Activated CD8-positive, alpha-beta memory T cell treated with anti-CD3 and anti-CD28 coated beads for 48 hours (primary cell): ENCODE measurements at places on chromosomes 3 and 15.

- no peak for DNase-seq
These were observed 2.7 kb downstream of the PRICKLE2 start for GRCh38 chr3:64222501-64223111.

DNA sequence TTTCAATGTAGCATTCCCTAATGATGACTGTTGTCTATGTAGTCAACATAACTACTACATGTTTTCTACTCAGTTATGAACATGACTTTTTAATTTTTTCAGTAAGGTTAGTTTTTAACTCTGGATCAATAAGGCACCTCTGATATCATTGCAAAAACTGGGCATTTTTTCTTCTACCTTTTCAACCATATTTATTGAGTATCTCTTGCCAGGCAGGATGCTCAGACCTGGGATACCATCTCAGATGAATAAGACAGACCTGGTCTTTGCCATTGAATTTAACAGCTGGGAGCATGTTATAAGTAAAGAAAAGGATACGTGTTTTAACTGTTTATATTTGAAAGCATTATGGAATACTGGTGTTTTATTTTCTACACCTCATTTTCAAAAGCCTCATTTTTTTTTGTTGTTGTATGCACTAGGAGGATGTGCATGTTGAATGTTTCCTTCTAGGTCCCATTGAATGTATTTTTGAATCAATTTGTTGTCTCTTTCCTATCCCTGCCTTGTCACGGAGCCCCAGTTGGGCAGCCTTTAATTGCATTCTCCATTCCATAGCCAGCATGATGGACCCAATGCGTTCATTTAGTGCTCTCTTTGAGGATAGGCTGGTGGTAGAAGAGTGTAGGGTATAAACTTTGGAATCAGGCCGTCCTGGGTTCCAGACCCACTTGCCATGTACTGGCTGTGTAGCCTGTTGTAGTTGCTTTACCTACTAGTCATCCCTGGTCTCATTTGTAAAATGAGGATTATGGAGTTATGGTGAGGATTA lies 3.7 kb downstream of the TGFBR2 start:
- DNase-seq: no peak

DNA sequence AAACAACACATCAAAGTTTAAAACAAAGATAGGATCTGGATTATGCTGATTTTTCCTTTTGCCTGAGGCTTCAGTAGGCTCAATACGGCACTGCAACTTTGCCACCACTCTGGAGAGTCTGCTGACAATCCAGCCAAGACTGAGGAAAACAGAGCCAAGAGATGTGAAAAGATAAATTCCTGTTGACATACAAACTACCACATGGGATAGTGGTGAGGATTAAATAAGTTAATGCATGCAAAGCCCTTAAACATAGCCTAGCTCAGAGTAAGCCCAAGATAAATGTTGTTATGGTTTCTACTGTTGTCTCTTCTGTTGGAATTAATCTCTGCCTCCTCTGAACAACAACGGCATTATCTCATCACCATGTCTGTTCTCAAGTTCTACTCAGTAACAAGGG lies 245.9 kb upstream of the LMCD1 start:
- DNase-seq: no peak

DNA sequence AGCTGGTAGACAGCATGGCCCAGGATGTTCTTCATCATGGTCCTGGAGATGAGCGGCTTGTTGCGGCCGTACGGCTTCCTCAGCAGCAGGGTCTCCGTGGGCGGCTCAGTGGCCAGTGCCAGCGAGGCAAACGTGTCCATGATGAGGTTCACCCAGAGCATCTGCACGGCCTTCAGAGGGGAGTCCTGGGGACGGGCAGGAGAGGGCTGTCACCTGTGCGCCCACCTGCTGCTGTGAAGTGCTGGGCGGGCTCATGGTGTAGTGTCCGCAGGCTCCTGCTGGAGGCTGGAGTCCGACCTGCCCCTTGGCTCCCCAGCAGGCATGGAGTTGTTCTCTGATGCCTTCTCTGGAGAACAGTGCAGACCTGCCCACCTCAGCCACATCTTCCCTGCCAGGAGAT lies 21.9 kb upstream of the SEC13 start:
- DNase-seq: no peak

DNA sequence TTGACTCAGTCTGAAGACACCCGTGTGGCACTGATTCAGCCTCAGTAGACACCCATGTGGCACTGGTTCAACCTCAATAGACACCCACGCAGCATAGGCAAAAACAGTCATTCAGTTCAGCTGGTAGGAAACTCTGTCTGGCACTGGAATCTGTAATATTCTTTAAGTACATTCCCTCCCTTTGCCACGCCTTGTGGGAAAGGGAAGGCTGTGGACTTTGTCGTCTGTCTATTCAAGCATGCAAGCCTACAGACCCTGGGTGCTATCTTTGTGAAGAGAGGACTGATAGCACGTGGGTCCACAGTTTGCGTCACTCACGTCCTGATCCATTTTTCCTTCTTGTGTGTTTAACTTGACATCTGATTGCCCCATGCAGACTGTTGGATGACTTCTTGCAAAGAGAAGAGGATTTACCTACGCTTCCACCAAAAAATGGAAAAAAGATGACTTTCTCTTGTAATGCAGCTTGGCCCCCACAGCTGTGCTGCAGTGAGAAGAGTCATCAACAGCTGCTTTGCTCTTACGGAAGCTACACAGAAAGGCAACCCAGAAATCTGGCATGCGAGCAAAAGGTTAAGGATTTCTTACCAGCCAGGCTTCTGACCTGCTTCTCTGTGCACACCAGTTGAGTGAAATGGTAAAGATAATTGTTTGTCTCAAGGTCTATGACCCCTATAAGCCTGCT lies 278.1 kb downstream of the ULK4 start:
- no peak for DNase-seq

DNA sequence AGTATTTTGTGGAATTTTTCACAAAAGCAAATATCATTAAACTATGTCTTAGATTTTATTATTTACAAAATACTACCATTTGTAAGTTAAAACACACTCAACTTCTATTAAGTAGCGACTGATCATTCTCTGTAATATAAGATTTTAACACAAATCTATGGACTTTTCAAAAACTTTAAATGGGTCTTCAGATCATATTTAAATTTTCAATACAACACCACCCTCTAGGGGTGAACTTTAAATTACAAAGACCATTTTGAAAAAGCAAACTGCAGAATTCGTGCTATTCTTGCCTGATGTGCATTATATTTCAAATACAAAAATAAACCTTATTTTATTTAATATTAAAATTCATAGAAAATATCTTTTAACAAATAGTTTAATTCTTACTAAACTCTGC lies 8.2 kb upstream of the VGLL4 start:
- no peak for DNase-seq

GRCh38 chr3:129658110-129658843 lies 51.8 kb upstream of the PLXND1 start:
- DNase-seq: no peak

- no peak for DNase-seq
These were observed 1.2 kb upstream of the HYAL1 start for GRCh38 chr3:50304601-50305000.

DNA sequence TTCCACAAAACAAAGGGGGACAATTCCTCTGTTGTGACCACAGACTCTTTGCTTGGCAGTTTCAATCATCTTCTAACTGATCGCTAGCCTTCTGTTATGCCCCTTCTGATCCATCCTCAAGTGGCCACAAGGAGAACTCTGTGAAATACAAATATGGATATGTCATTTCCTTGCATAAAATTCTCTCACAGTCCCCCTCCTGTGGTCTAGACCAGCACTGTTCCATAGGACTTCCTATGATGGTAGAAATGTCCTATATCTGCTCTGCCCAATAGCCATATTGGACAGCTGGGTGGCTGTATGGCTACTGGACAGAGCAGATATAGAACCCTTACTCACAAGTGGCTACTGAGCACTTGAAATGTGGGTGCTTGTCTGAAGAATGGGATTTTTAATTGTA lies 25.9 kb upstream of the SNRK start:
- DNase-seq: no peak

DNA sequence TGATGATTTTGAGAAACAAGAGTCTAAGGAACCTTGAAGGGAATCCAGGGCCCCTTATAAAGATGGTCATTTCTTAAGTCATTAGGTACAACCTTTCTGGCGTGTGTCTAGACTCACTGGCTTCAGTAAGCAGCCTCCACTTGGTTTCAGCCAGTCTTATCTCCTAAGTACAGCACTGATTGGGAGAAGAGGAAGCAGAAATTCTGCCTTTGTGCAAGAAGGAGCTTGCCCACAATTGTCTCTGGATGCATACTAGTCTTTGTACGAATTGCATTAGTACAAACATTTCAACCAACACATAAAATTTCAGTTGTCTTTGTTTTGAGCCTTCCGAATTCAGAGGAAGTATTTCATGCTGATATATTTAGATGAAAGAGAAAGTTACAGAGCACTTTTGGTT lies 139.4 kb downstream of the SLCO3A1 start:
- no peak for DNase-seq

- no peak for DNase-seq
These were observed 45.1 kb downstream of the SGO1 start for GRCh38 chr3:20140881-20141280.

DNA sequence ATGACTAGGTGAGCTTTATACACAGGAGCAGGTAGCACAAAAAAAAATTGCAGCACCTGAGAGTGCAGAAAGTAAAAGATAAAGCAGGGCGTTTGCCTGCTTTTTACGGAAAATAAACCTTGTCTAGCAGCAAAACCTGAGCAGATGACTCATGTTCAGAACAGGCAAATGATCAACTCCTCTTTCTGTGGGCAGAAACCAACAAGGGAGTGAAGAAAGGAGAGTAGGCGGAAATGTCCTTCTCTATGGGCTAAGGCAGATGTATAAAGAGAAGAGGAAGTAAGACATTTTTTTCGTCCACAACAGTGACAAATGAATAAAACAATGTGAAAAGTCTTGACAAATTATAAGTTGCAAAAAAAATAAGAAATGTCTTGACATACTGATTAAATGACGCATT lies 24.5 kb upstream of the GMNC start:
- DNase-seq: no peak

DNA sequence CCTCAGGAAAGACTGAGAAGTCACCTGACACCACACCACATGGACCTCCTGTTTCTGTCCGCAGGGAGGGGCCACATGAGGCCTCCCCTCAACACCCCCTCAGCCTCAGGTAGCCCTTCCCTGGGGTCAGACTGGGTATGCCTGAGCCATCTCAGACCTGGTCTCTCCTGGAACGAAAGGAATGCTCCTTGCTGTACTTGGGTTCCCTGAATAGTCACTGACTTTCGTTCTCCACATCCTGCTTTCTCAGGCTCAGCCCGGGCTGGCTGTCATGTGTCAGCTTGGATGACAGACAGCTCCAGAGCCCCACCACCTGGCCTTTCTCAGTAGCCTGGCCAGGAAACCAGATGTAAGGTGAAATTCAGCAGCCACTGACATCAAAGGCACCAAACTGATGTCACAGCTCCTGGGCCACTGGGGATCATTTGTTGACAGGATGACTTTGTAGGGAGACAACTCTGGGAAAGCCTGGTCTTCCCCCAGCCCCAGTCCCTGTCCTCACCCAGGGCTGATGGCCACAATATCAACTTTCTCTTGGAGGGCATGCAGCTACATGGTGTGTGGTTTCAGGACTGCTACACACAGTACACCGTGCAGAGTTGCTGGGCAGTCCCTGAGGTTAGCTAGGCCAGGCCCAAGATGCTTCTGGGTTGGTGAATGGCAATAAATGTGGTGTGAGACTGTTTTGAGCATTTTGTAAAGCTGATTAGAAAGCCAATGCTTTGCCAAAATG lies 141.4 kb upstream of the MRPS22 start:
- no peak for DNase-seq

DNA sequence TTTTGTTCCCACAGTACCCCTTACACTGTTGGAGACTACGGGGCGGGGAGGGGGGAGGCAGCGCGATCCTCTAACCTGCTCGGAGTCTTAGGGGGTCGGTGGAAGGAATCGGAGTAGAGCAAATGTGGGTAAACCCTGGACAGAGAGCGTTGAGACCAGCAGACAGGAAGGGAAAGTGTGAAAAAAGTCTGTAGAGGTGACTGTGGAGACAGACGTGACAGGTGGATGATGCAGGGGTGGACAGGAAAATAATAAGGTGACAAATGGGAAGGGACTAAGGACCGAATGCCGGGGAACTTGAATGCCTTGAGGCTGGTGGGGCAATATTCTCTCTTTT lies 424 bp downstream of the EAF2 start:
- no peak for DNase-seq

DNA sequence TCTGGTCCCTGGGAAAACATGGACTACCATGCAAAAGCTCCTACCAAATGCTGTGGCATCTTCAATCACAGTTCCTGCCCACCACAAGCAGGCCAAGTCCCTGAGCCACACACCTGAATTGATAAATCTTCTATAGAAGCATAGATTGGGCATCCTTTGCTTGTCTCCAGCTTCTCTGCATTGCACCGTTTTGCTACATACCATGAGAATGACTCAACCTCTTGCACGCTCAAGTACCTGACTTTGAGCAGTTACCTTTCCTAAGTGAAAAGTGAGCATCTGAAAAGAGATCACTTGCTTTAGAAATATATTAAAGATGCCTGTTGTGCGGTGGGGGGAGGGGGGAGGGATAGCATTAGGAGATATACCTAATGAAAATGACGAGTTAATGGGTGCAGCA lies 31.3 kb downstream of the GATM start:
- no peak for DNase-seq

DNA sequence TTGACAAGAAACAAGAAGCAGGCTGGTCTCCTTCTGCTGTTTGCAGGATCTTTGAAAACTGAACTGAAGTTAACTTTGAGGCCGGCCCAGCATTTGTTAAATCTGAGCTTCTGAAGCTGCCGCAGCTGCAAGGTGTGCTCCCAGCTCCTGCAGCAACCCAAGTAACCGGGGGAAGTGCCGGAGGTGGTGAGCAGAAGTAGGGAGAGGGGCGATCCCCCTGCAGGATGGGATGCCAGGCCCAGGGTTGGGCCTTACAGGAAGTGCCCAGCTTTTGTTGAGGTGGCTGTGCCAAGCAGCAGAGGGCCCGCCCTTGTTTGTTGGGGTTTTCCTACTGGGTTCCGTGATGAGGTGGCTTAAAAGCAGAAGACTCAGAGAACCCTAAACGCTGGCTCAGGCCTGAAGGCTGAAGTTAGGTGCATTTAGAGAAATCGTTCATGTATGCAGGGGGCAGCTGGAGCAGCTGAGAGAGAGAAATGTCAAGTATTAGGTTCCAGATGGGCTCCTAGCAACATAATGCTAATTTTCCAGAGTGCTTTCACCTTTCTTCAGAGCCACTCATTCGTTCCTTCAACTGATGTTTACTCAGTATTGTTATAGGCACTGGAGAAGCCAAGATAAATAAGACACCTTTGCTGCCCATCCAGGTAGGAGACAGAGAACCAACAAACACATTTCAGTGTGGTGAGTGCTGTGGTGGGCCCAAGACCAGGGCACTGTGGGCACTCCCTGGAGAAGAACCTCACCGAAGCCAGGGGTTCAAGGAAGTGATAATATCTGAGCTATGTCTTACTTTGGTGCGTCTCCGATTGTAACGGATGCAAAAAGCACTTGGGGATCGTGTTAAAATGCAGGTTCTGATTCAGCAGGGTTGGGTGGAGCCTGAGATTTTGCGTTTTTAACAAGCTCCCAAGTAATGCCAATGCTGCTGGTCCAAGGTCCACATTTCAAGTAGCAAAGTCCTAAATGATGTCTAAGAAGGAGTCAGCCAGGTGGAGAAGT lies 42.2 kb upstream of the PLCL2 start:
- peak; percentile 35 for DNase-seq
